GM13977 (cell line): ENCODE measurements at places on chromosomes 13 and 19.

GRCh38 chr13:31846961-31847752 lies 107.8 kb downstream of the RXFP2 start:
- no peak for DNase-seq

GRCh38 chr13:110306960-110307766 lies at the start of the genes COL4A1 and COL4A2:
TSS of gene COL4A1 (minus strand) at chr13:110307157. CDS start at chr13:110307027, 130 bp downstream.
TSS of gene COL4A2 (plus strand) at chr13:110307284. CDS start at chr13:110307904, 620 bp downstream.
- no peak for DNase-seq

- no peak for DNase-seq
These were observed 235.4 kb downstream of the DNAJC15 start for GRCh38 chr13:43258771-43259170.

GRCh38 chr13:43983373-43983772 lies 103.7 kb downstream of the LACC1 start:
- DNase-seq = no peak

- no peak for DNase-seq
These were observed 11.4 kb upstream of the GPI start for GRCh38 chr19:34353546-34353945.

GRCh38 chr13:80547341-80547740 lies 206.4 kb upstream of the SPRY2 start:
- DNase-seq = no peak

DNA sequence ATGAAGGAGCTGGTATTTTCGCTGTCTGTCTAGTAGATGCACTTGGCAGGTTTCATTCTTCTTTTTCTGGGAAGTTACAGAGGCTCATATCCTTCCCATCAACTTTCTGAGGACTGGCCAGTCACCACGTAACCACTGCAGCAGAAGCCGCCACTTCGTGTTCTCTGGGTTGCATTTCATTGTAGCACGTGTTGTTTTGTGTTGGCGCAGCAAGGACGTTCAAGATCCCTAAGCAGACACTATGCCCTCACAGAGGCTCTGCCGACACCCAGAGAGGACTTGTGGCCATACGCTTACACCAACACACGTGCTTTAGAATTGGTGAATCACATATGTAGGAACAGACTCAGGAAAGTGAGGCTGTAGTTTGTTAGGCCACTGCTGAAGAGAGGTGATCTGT lies 42.2 kb upstream of the TEX29 start:
- no peak for DNase-seq
